DMS 273 treated with DMSO at 0.1 percent for 48 hours (cell line): ENCODE measurements at places on chromosomes 5 and 9.

- DNase-seq: no peak
Observed at GRCh38 chr5:72507231-72507906, at the start of gene ZNF366. Gene ZNF366, minus strand, starts transcription at chr5:72507410. Its CDS starts 45,914 bp downstream, at chr5:72461496.

- DNase-seq: no peak
Observed at GRCh38 chr9:83477571-83477970, 60.6 kb downstream of the FRMD3 start.

GRCh38 chr9:2012347-2012746 lies 2.8 kb upstream of the SMARCA2 start:
- DNase-seq: no peak

GRCh38 chr5:143311955-143312354 lies 91.5 kb downstream of the NR3C1 start:
- no peak for DNase-seq

DNA sequence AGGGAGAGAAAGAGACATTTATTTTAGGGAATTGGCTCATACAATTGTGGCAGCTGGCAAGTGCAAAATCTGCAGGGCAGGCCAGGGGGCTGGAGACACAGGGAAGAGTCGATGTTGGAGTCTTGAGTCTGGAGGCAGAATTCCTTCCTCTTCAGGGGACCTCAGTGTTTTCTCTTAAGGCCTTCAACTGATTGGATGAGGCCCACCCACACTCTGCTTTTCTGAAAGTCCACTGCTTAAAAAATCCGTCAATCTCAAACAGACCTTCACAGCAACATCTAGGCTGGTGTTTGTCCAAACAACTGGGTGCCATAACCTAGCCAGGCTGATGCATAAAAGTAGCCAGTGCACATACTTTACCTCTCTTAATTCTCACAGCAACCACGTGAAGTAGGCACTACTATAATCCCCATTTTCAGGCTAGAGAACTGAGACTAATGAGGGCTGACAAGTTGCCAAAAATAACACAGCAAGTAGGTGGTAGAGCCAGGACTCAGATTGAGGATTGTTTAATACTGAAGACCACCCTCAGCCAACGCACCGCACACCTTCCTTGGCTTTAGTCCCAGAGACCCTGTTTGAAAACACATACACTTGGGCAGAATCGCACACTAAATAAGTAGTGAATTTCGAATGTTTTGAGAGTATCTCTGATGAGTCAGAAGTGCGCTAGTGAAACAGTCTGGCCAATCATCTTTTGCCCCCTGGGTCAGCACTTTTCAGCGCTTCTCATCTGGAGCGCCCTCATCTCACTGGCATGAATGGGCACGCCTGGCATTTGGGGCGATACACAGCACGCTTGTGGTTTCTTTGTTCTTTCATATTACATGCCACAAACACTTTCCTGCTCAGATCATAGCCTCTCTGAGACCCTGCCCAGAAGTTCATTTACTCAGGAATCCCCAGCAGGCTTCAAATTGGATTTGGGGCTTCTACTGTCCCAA lies 591.4 kb downstream of the CCDC171 start:
- no peak for DNase-seq

- no peak for DNase-seq
Observed at GRCh38 chr5:175621971-175622370, 35.9 kb upstream of the HRH2 start.

DNA sequence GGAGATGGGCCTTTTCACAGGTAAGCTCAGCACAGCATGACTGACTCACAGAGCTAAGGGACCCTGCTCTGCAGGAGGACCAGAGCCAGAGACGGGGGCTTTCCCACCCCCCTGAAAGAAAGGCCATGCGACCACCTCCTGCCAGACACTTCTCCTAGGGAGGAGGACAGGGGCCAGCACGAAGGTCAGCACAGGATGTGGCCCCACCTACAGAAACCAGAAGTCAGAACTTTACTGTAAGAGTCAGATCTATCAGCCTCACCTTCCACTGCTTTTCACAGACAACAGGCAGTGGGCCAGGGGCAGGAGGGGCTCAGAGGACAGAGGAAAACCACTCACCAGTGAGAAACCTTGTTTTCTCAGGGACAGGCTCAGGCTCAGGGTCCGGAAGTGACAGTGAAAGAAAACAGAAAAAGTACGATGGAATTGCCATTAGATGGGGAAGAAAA lies 37.9 kb downstream of the CCNJL start:
- no peak for DNase-seq

DNA sequence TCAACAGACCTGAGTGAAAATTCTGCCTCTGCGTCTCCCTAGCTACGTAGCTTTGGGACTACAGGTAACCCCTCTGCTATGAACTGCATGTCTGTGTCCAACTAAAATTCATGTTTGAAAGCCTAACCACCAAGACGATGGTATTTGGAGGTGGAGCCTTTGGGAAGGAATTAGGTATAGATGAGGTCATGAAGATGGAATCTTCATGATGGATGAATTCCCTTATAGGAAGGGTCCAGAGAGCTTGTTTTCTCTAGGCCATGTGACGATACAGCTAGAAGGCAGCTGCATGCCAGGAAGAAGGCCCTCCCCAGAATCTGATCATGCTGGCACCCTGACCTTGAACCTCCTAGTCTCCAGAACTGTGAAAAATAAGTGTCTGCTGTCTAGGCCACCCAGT lies 296.4 kb downstream of the SLIT3 start:
- DNase-seq: no peak

- no peak for DNase-seq
Observed at GRCh38 chr5:134626369-134627014, 6.1 kb downstream of the SAR1B start.

DNA sequence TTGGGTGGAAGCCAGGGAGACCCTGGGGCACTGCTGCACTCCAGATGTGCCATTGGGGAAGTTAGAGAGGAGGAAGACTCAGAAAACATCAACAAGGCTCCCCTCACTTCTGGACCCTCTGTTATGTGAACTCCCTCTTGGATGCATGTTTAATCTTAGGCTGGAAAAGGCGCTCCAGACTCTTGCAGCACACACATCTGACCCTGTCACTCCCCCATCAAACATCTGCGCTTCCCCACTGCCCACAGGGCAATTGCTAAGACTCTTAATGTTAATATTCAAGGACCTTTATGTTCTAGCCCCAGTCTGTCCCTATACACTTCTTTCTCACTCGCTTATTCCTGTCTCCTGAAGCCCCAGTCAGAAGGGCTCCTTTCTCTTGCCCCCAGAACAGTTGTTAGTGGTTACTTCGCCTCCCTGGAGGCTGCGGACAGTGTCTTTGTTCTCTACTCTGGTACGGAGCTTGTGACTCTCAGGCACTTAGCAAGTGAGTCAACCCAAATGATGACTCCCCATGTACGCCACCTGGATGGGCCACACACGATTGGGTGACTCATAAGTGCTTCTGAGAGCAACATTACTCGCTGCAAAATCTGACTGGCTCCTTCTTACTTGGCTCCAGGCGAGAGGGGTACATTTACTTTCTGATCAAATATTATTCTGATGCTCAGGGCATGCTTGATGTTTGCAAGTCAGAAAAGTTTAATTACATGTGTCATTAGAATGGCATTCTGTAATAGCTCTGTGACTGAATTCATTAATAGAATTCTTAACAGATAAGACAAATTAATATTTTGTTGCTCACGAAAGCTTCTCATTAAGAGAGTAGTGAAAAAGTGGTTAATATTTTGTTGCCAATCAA lies 193.6 kb downstream of the HSPA4 start:
- no peak for DNase-seq

DNA sequence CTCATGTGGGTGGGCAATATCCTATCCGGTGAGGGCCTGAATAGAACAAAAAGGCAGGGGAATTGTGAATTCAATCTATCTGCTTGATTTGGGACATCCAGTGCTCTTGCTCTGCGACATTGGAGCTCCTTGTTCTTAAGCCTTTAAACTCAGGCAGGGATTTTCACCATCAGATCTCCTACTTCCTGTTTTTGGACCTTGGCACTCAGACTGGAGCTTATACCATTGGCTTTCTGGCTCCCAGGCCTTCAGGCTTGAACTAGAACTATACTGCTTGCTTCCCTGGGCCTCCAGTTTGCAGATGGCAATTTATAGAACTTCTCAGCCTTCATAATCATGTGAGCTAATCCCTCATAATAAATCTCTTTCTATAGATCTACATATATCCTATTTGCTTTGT lies 134.3 kb upstream of the CLINT1 start:
- no peak for DNase-seq

GRCh38 chr5:65796269-65796668 lies 74.3 kb downstream of the NLN start:
- no peak for DNase-seq

- DNase-seq: no peak
Observed at GRCh38 chr5:83401122-83401731, 70.3 kb upstream of the VCAN start.

- no peak for DNase-seq
Observed at GRCh38 chr5:143880178-143880577, 68.2 kb downstream of the HMHB1 start.

DNA sequence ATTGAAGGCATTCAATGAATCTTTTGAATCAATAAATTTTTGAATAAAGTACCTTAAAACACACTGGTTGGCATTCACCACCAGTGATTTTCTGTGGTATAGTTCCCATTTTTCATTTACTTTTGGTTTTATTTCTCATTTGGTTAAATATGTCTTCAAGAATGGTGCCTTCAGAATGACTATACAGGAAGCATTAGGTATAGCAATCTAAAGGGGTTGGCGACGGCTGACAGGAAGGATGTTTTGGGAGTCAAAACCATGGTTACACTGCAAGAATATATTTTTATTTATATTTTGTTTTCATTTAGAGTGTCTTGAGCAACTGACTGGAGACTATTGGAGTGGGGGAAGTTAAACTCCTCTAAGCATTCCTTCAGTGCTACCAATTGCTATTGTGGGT lies 235.7 kb downstream of the HTR1A start:
- DNase-seq: no peak

- DNase-seq: no peak
Observed at GRCh38 chr5:151214614-151215545, 9.0 kb downstream of the CCDC69 start.

DNA sequence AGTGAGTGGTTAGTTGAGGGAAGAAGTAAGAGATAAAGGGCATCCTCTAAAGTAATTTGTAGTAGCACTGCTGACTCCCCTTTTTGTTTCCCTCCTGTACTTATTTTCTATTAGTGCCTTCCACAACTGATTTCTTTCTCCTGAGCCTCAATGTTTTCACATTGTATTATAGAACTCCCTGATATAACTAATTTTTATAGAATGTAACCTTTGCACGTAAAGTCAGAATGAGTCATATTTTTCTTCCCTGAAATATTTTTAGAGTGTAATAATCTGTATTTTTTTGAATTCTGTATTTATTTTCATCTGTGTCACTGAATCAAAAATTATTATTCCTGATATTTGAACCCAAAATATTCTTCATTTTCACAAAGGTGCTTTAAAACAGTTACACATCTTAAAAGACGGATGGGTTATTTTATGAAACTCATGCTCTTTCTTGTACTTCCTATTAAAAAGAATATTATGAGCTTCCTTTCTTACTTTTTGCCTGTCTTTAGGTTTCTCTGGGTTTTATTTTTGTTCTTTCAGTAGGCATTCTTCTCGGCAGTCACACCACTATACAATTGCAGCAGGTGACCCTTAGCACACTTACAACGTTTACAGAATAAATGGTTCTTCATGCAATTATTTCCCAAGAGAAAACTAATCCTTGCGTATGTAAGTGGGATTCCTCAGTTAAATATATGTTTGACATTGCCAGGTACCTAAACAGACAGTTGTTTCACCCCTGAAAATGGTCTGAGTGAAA lies 30.5 kb upstream of the DMRTA1 start:
- no peak for DNase-seq

DNA sequence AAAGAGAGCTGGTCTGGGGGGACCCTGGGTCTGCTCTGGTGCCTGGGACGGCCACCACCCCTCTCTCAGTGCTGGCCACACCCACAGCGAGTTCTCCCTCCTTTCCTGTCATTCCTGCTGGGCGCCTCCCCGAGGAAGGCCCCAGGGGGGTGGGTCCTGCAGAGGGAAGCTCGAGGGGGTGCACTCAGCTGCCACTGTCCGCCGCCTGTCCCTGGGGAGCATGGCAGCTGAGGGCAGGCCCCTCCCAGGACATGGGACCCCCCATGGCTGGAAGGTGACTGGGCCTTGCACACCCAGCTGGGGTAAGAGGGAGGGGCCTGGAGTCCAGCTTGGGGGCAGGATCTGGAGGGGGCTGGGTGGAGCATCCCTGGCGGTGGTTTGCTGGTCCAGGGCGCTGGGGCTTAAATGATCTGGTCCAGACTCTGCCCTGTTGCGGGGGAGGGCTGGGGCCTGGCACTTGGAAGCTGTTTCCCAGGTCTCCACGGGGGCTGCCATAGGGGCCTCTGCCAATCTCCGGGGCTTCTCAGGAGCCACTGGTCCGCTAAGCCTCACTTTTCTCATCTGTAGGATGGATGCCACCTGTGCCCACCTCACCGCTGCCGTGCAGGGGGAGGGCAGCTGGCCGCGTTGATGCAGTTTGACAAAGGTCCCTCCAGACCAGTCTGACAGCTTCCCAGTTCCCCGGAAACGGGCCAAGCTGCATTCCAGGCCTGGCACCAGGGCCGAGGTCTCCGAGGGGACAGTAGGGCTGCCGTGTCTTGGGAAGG lies 6.0 kb upstream of the SLC2A6 start:
- no peak for DNase-seq

- no peak for DNase-seq
Observed at GRCh38 chr9:3875361-3876132, 349.7 kb upstream of the RFX3 start.

GRCh38 chr9:126454795-126455194 lies 128.2 kb downstream of the MVB12B start:
- no peak for DNase-seq

GRCh38 chr9:101628173-101628572 lies 33.4 kb upstream of the PPP3R2 start:
- DNase-seq: no peak

DNA sequence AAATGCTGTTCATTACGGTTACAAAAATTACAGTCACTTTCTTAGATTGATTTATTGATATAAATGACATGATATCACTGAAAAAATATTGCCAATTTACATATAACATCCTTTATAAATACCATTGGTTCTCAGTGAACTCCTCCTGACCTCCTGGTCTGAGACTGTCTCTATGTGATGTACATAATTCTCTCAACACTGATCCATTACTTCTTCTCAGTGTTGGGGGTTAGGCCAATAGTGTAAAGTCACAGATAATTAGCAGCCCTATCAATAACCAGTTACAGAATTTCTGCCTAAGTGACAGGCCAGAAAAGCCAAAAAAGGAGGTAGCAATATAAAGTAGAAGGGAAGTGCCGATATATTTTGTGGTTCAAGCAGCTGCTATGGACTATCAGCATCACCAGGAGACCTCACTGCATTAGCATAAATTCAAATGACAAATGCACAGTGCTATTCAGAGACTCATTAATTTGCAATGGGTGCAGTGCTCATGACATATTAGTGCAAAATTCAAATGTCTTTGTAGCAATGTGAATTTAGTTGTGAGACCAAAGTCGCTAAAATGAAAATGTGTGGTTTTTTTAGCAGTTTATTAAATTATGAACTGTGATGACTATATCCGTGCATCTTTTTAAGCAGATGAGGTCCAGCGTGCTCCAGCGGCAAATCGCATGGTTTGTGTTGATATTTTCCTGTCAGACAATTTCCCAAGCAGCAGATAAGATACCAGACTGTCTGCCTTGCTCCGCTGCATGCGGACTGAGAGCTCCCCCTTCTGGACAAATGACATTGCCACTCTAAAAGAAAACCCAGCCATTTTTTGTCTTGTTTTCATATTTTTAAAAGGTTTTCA lies 144.6 kb downstream of the CETN3 start:
- DNase-seq: peak; percentile 34
